ENCODE measurements at places on chromosomes 11 and 22.
A peak's percentile ranks its signal among the peaks of the same experiment; 100 is the strongest.

DNA sequence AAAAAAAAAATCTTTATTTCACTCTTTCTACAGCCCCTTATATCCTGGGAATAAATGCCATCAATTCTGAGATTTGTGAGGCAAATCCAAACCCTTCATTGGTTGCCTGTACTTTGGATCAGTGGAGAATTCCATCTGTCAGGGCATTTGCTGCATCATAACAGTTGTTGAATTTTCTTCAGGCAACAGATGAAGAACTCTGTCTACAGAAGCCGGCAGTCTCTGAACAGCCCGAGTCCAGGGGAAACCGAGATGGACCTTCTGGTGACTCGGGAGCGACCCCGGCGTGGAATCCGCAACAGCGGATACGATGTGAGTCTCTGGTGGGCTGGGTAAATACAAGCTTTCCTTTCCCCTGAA is 82.3 kb downstream of the C11orf91 start:
- DNase-seq, result no peak

DNA sequence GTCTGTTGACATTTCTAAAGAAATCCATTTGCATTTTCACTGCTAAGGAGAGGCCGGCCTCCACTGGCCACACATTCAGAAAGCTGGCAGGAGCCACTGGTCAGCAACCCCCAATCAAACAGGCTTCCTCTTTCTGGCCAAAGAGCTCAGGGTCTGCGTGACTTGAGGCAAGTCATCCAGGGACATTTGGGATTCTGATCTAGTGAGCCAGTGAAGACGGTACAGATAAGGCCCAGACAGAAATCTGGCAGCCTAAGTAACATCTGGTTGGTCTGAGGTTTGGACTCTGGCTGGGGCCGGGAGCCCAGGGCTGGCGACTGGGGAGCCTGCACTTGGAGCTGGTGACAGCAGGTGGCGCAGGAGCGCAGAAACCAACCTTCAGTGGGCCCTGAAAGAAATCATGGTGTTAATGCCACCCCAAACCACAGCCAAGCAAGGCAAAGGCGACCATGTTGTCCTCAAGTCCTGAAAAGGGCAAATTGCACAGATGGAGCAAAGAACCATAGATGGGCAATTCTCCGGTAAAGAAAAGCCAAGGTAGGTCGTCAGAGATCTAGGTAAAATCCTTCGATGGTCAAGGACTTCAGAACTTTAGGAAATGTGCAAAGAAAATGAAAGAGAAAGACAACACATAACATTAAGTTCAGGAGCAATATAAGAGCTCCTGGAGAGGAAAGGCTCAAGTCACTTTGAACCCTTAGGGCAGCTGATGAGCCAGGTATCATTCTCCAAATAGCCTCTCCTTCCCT is 99.4 kb upstream of the BLID start:
- peak; percentile 1 for DNase-seq

DNA sequence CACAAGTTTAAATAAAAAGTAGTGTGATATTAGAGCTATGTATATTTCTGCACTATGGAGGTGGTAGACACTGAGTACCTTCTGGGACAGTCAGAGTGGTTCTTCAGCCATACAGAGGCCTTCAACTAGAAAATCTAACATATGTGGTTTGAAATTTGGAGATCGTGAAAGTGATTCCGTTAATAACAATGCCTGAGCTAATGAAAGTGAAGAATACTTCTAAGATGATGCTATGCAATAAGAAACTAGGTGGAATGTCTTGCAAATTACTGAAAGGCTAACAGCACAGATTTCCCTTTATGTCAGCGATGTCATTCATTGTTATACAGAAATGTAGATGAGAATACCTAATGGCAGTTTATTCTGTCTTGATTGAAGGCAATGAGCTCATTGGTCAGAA is 1984.7 kb upstream of the RAG2 start:
- no peak for DNase-seq

- DNase-seq, result no peak
These were observed at the start of gene MYEOV for GRCh38 chr11:69293819-69294505. Gene MYEOV (plus strand): TSS chr11:69294155. CDS start chr11:69295355, 1,200 bp downstream.
